Activated naive CD8-positive, alpha-beta T cell treated with anti-CD3 and anti-CD28 coated beads, Interleukin-2, amount 50 U/mL, for 24 hours (primary cell): ENCODE measurements at places on chromosomes 2 and 18.
A peak's percentile ranks its signal among the peaks of the same experiment; 100 is the strongest.

DNA sequence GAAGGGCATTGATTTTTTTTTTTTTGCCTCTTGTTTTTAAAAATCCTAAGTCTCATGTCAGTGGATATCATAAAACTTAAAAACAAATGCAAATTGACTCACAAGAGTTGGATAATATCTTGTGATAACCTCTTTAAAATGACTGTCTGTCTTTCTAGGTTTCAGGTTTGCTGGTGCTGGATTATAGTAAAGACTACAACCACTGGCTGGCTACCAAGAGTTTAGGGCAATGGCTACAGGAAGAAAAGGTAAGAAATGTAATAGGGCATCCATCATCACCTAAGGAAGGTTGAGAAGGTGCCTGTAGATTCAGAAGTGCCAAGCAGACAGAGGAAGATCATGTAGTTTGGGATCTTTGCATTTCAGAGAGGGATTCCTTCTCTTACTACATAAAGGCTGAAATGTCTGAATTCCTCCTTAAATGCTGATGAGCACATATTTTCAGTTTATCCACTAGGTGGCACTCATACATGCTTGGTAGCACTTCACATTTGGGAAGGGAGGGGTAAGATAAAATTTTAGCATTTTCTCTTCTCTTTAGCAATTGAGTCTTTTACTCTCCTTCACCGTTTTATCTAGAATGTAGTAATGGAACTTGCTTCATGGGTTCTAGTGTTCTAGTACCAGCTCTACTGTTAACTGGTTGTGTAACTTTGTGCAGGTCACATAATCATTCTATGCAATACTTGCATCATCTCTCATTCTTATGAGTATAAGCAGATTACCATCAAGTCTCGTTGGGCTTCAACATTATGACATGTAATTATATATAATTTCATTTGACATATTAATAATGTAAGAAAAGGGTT is 21.1 kb downstream of the CPS1 start:
- H3K27ac ChIP-seq: no peak overlapping the region
- no peaks in the 10 kb centered on the region for H3K4me1 ChIP-seq
- no peaks in the 10 kb centered on the region for H3K36me3 ChIP-seq
- no peak overlapping the region for H3K4me3 ChIP-seq
- H3K27me3 ChIP-seq: no peaks in the 10 kb centered on the region

GRCh38 chr2:54560146-54560881 is 104.2 kb downstream of the SPTBN1 start:
- peak overlapping the region; percentile 91 for H3K27ac ChIP-seq
- H3K4me3 ChIP-seq: peak overlapping the region; percentile 91
- no peaks in the 10 kb centered on the region for H3K27me3 ChIP-seq

DNA sequence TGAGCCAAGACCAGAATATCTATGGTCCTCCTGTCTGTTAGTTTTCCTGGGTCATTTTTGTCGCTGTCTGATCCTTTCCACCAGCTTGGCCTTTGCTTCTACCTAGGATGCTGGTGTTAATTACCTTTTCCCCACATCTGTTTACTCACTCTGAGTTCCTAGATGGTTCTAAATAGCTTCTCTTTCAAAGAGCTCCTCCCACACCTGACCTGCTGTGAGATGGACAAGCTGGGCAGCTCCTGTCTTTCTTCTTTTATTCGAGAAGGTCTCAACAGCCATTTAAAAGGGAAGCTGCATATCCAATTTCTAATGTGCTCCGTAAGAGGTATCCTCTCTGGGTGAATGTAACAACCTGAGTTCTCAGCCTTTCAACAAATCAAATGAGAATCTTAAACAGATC is 156.2 kb downstream of the HRH4 start:
- H3K4me3 ChIP-seq: no peak overlapping the region
- H3K4me1 ChIP-seq: no peaks in the 10 kb centered on the region
- DNase-seq: no peak

- no peak overlapping the region for H3K27ac ChIP-seq
- H3K4me1 ChIP-seq: peaks cover 45% of the 10 kb centered on the region
- H3K4me3 ChIP-seq: no peak overlapping the region
- peaks cover 11% of the 10 kb centered on the region for H3K36me3 ChIP-seq
- no peak for DNase-seq
Measured at GRCh38 chr2:231965102-231965501, 3.6 kb downstream of the DIS3L2 start.

DNA sequence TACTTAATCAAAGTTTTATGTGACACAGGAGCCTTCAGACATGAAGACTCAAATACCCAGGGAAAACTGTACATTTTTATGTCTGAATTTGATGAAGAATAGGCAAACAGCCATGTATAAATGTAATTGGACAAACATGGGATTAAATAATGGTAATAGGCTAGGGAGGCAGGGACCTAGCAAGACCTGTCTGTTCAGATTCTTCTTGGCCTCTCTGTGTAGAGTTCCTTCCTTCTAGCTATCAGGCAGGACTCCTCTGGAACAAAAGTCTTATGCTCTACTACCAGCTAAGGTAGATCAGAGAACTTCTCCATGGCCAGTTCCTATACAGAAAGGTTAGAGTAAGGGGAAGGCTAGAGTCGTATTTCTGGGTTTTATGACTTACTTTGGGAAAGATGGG is 9.5 kb upstream of the PARD3B start:
- H3K4me1 ChIP-seq: no peaks in the 10 kb centered on the region
- no peak overlapping the region for H3K4me3 ChIP-seq
- no peaks in the 10 kb centered on the region for H3K36me3 ChIP-seq

- no peaks in the 10 kb centered on the region for H3K4me1 ChIP-seq
- no peak overlapping the region for H3K27ac ChIP-seq
- H3K4me3 ChIP-seq: no peak overlapping the region
Measured at GRCh38 chr2:9313443-9313842, 106.8 kb downstream of the ASAP2 start.
